ENCODE measurements at places on chromosomes 16 and 17. TPM values are rescaled to one million over a fixed set of nuclear protein-coding genes. Genes with fewer than 3 reads are reported as not detected.
A peak's percentile ranks its signal among the peaks of the same experiment; 100 is the strongest.

DNA sequence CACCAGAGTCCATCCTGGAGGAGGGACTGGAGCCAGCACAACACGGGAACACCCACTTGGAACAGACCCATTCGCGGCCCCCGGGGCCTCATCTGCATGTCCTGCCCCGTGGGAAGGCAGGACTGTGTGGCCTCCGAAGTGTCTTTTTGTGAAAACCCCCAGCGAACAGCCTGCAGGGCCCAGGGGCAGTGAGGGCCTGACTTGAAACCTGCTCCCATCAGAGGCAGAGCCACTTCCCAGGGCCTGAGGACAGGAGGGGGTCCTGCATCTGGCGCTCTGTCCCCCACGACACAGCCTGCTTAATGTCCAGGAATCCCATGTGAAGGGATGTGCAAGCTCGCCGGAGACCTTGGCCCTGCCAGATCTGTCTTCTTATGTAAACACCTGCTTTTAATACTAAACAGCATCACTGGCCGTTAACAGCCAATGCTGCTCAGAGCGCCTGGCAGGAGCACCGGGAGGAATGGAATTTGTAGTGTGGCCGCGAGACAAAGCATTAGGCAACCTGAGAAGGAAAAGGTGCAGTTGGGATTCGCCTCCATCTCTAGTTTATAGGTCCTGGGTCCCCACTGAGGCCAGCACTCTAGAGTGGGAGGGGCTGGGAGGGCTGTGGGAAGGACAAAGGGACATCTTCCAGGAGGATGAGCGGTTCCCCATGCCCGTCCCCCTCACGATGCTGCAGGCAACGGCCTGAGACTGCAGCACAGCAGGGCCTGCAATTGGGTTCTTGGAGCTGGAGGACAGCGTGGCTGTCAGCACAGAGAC lies 9.6 kb upstream of the EVPL start:
- no peak for DNase-seq

DNA sequence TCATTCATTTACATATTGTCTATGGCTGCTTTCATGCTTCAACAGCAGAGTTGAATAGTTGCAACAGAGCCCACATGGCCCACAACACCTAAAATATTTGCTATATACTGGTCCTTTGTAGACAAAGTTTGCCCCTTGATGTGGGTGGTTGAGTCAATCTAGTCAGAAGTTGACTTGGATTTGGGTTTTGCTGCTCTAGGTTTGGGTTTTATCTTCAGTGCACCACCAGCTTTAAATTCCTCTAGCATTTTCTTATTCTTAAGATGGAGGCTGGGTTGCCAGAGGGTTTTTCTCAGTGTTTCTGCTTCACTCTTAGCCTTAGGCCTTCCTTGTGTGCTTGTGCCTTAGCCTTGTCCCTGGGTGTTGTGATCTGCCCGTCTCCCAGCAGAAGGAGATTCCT lies 51.0 kb downstream of the CCDC182 start:
- DNase-seq: no peak

- no peak for DNase-seq
These were observed 184.9 kb downstream of the MSI2 start for GRCh38 chr17:57441270-57441600.

GRCh38 chr17:7572588-7573323 lies 6.7 kb upstream of the CD68 start:
- DNase-seq: peak; percentile 98

DNA sequence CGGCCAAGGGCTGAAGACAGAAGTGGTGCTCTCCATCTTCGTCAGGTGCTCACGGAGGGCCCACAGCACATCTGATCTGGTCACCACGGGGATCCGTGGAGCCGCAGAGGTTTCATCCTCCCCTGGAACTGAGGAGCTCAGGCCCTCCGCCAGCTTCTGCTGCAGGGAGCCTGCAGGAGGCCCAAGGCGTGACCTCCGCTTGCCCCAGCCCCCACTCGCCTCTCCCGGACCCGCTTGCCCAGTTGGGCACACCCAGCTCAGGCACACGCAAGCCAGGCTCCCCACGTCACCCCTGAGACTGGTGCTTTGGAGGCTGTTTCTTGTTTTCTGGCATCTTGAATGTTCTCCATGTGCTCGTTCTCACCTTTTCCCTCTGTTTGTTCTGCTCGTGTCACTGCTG lies 39.4 kb upstream of the CHMP6 start:
- DNase-seq: no peak

DNA sequence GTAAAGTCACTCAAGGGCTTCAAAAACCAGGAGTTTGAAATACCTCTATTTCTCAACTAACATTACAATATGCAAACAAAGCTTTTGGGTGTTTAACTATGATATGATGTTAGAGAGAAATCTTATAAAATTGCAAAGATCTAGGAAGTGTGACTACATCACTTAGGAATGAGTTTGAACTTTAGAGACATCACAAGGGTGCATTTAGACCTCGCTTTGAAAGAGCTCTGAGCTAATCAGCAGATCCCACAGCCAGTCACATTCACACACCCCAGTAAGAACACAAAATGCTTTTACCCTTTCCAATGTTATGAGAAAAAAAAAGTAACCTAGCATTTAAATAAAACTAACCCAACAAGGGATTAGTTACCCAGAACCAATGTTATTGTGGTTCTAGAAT lies 45.2 kb downstream of the HYDIN start:
- peak; percentile 6 for DNase-seq

DNA sequence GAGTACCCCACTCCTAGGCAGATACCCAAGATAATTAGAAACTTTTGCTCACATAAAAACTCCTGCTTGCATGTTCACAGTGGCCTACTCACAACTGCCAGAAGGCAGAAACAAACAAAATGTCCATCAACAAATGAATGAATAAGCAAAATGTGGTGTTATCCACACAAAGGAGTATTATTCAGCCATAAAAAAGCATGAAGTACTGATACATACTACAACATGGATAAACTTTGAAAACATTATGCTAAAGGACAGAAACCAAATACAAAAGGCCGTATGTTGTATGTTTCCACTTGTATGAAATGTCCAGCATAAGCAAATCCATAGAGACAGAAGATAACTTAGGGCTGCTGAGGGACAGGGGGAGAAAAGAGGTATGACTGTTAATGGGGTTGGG lies 1.9 kb downstream of the HSDL1 start:
- no peak for DNase-seq

GRCh38 chr17:43784628-43785101 lies 4.4 kb downstream of the CFAP97D1 start:
- peak; percentile 65 for DNase-seq

GRCh38 chr17:71023249-71024030 lies 854.1 kb downstream of the KCNJ2 start:
- DNase-seq: no peak

DNA sequence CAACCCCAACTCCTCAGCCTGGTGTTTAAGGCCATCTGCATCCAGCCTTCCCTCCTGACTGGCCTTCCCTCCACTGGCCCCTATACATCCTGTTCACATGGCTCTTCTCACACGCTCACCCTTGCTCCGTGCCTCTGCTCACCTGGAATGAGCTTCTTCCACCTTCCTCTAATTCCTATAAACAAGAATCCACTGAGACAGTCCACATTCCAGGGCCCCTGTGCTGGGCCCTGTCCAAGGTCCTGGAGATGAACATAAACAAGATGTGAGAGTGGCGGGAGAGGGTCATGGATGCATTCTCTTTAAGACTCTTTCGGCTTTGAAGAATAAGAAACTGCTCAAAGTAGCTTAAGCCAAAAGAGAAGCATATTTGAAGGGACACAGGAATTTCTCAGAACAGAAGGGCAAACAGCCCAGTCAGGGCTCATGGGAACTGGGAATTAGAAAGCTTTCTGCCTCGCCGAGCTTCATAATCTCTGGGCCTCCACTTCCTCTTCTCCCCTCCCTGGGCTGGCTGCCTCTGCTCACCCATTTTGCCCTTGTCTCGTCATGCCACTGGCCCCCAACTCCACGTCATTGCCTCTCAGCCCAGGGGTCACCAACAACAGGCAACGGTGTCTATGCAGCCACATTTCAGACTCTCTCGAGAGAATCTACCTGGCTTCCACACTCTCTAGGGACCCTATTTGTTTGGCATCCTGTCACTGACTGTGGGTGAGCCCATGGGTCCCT lies 13.5 kb downstream of the SPPL2C start:
- DNase-seq: no peak

- no peak for DNase-seq
These were observed 61.7 kb upstream of the CLEC18A start for GRCh38 chr16:69889295-69889964.

GRCh38 chr16:4852221-4852872 lies 5.1 kb downstream of the UBN1 start:
- DNase-seq: no peak

Gene IL17C
- not detected for total RNA-seq

Gene SSTR5
- total RNA-seq: not detected

Gene KRT23
- total RNA-seq: 1.1 TPM

Gene KRT17
- total RNA-seq: 3,975 TPM

Gene TSNAXIP1
- total RNA-seq: 0.65 TPM

Gene ARHGDIG
- total RNA-seq: not detected

Gene SBK1
- 0.14 TPM for total RNA-seq

Gene MEIOB
- total RNA-seq: 0.61 TPM

Gene PMP22
- 4.6 TPM for total RNA-seq

Gene UTS2R
- total RNA-seq: not detected
